ENCODE measurements at places on chromosomes 3 and 15.

- DNase-seq: no peak
Measured at GRCh38 chr15:27752691-27753090, 346.4 kb downstream of the OCA2 start.

- DNase-seq: peak; percentile 71
Measured at GRCh38 chr3:146133441-146133840, 27.5 kb downstream of the PLOD2 start.

GRCh38 chr3:71070497-71071463, 512.7 kb downstream of the FOXP1 start:
- no peak for DNase-seq

- DNase-seq: no peak
Measured at GRCh38 chr3:26681632-26682031, 59.1 kb downstream of the LRRC3B start.

DNA sequence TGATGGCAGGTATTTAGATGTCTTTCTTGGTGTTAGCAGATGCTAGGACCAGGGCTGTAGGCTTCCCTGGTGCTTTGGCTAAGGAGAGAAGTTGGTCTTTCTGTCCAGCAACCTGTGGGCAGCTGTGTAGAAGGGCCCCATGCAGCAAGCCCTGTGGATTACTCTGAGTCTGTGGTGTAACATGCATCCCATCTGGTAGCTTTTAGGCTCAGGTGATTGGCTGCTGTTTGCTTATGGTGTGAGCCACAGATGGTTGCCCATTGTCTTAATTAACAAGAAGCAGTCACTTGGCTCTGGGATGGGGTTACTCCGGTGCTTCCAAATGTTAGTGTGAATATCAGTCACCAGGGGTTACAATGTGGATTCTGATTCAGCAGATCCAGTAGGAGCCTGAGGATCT, 368.6 kb upstream of the C2CD4B start:
- no peak for DNase-seq

DNA sequence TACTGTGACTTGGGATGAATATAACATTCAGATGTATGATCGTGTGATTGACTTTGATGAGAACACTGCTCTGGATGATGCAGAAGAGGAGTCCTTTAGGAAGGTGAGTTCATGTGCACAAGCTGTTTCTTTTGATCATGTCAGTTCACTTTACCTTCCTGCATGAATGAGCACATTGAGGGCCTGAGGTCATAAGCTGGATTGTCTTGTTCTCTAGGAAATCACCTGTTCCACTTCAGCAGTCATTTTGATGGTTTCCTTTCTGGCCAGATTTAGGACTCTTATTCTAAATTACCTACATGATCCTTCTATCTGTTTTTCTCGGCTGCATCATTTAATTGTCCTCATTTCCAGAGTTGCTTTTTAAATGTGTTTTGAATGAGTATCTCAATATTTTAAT, 4.1 kb downstream of the RCN2 start:
- DNase-seq: no peak

DNA sequence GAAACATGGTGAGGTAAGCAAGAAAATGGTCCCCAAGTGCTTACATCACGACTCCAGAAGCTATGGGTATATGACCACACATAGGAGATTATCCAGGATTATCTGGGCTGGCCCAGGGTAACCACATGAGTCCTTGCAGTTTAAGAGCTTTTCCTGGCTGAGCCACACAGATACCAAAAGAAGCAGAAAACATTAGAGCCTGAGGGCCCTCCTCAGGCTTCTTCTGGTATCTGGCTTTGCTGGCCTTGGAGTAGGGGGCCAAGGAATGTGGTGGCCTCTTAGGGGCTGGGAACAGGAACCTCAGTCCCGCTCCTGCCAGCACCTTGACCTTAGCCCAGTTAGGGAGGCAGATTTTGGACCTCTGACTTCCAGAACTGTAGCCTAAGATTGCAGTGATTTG, 259.1 kb downstream of the KCNMB2 start:
- no peak for DNase-seq

DNA sequence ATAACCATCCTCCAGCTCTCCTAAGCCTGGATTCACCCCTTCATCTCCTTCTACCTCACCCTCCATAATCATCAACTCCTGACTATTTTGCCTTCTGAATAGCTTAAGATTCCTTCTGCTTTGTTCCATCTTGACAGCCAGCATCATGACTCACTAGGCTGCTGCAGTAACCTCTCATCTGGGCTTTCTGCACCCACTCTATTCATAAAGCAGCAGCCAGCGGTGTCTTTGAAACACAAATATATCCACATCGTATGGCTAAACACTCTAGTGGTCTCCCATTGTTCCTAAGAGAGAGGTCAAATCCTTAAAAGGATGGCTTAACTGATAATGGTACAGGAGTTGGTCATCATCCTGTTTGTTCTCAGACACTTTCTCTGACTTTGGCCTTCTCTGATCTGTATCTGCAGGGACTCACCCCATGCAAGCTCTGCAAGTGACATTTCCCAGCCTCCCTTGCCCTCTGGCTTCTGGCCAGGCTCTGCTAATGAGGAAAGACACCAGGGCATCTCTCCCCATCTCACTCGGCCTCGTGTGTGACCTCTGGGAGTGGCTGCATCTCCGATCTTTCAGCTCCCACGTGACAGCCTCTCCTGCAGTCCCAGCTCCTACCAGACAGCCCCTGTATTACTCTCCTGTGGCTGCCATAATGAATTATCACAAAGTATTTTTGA, 6.2 kb downstream of the GRK7 start:
- peak; percentile 53 for DNase-seq

DNA sequence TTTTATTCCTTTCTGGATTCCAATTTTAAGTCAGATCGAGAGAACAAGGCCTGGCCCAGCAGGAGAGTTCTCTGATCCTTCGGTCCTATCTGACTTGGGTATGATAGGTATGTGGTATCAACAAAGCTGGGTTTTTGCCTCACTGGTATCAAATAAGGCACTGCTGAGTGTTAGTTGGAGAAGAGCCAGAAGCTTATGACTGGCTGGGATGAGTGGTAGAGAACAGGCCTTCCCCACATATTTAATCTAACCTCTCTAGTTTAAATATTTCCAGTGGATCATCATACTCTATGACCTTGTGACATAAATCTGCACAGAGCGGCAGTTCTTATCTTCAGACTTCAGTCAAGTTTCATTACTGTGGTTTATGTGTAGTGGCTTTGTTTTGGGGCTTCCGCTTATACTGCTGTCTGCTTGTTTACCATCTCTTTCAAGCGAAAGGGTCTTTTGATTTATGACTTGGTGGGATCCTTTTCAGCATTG, 164.5 kb downstream of the PTPRG start:
- peak; percentile 89 for DNase-seq

GRCh38 chr3:31364711-31365110, 168.0 kb upstream of the STT3B start:
- peak; percentile 72 for DNase-seq
